Activated CD4-positive, alpha-beta T cell treated with anti-CD3 and anti-CD28 coated beads, Interleukin-2, amount 50 U/mL, for 48 hours (primary cell): ENCODE measurements at places on chromosomes 7 and 10.

DNA sequence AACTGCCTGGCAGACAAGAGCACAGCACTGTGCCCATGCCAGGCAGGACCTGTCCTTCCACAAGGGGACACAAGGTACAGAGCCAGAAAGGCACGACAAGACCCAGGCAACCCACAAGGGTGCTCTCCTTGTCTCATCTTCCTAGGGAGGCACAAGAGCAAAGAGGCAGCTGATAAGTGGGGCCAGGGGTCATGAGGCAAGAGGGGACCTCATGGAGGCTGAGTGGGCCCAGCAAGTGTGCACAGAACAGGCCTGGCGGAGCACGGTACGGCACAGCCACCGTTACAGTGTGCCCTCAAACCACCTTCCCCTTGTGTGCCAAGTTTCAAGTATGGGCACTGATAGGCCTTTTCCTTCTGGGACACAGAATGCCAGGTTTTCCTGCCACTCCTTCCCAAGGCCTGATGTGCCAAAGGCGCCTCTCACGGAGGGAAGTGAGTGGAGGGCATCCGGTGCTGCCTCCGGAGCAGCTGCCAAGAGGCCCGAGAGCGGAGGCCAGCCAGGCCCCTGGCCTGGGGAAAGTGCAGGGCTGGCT lies 75.6 kb downstream of the FAM53B start:
- no peak for DNase-seq

DNA sequence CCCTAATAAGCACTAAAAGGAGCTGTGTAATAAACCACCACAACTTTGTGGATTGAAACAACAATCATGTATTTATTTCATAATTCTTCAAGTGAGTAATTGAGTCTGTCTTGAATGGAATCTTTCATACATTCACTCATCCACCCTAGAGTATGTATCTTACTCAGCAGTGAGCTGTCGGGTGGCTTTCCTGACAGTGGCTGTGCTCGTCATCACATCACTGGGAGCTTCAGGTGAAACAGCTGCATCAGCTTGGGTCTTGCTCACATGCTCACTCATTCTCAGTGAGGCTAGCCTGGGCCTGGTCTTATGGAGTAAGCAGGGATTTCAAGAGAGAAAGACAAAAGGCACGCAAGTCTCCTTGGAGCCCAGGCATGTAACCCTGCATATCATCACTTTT lies 271.4 kb downstream of the POM121L12 start:
- no peak for DNase-seq

DNA sequence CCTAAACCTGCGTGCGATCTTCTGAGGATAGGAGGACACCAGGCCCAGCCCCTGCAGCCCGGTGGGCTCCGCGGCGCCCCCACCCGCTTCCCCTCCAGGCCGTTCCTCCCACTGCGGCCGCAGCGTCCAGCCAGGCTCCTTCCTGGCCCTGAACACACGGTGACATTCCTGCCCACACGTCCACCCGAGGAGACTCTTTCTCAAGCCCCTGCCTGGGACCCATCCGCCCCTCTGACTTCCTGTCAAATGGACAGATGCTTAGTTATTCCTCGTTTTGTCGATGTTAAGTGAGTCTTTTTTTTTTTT lies 32.4 kb upstream of the RNF32 start:
- DNase-seq = no peak

DNA sequence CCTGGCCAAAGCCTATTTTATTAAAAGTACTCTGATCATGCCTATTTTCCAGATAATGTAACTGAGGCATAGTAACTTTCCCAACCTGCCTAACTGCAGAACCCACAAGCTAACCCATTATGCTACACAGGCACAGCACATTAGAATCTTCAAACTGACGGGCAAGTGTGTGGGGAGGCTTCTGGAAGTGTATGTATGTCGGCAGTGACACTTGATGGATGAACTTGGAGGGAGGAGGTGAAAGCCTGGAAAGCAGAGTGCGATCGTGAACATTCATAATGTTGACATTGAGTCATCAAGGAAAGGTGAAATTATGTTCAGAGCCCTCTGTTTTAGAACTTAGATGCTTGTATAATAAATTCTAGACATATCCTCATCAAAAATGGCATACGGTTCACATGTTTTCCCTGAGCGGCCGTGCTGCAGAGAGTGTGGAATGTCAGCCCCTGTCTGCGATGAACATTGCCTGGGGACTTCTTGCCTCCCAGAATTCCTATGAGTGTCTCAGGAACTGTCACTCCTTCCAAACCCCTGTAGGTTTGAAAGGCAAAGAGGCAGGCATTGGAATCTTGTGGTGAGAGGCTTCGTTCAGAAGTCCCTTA lies 102.4 kb downstream of the SLIT1 start:
- DNase-seq = no peak

- DNase-seq = no peak
Measured at GRCh38 chr10:70954381-70955176, 66.2 kb upstream of the PCBD1 start.

GRCh38 chr10:124961248-124961570 lies 19.3 kb downstream of the ZRANB1 start:
- DNase-seq = no peak

- no peak for DNase-seq
Measured at GRCh38 chr7:101165958-101166647, 734 bp upstream of the VGF start.

DNA sequence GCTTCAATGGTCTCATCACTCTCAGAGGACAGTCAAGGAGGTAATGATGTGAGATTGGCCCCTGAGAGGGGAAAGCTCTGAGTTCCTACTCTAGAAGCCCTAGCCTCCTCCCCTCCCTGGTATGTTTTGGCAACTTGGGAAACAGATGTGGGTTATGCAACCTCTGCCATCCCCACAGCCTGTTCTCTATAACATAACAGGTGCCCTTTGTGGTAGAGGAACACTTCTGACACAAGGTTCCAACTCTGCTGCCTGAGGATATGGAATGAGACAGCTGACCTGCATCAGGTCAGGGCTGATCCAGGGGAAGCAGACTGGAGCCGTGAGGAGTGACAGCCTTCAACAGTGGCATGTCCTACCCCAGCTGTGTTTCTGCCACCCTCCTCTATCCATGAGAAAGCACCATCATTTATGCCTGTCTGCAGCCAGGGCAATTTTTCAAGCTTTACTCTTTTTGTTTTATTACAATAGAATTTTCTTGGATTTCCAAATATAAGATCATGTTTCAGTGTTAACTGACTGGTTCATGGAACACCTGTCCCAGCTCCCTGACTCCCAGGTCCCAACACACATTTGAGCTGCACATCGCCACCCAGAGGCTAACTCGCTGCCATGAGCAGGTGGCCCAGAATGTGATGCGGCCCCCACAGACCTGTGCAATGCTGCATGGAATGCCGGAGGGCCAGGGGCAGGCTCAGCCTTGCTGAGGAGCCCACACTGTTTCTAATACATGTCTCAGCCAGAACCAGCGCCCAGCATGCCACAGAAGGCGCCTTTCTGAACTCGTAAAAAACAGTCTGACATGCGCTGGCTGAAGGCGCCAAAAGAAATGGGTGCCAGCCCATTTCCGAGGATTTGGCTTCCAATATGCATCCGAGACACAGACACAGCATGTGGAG lies 124.8 kb upstream of the CHST15 start:
- DNase-seq = no peak

- no peak for DNase-seq
Measured at GRCh38 chr7:118202061-118202460, 18.1 kb downstream of the LSM8 start.

GRCh38 chr10:2469802-2470201 lies 597.5 kb upstream of the PFKP start:
- no peak for DNase-seq

DNA sequence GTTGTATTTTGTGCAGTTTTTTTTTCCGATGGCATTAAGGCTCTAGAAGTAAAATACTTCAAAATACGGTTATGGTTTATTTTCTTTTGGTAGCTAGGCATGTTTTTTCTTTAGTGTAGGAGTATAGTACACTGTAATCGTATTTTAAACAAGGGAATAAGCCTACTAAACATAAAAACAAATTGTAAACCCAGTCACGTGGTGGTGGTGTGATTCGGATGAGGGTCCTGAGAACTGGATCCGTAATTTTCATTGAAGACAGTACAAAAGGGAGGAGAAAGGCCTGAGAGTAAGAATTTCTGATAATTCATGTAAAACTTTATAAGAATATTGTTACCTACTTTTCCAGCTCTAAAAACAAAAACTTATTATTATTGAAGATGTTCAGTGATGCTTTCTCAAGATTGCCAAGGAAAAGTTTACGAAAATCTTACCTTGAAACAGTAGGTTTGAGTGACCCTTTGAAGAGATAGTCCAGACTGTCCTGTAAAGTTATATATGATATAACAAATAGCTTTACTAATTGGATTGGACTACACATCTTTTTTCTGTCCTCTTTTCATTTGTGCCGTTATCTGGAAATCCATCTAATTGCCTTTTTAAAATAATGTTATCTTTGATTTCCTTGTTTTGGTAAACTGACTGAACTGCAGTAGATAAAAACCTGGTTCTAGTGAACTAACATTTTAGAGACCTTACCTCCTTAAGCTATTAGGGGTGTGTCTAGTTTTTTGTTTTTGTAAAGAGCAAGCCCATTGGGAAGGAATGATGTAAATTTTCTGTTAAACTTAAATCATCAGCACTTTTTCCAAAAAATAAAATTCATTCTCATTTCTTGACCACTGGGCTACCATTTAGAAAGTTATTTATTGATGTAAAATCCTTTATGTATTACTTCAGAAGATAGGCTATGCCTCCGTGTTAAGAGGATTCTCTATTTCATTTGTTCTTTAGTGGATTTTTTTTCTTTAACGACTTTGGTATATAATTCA lies 1.0 kb upstream of the PBLD start:
- no peak for DNase-seq

DNA sequence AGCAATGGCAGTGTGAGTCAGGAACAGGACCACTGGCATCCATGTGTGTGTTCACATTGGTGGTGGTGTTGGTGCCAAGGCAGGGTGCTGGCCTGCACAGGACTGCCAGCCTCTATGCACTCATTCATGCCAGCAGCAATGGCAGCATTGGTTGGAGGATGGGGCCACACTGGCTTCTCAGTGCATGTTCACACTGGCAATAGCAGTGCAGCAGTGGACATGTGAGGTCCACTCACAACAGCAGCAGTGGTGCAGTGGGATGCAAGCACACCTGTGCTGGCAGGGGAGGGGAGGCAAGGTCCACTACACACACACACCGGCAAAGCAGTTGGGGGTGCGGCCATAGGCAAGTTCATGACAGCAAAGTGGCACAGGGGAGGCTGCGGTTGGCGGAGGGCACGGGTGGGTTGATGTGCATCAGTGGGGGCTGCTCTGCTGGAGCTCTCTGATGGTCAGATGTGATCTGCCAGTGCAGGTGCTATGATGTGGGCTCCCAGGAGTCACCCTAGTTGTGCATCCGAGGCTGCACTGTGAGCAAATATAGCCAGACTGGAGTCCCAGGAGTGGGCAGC lies 57.8 kb upstream of the TNKS2 start:
- no peak for DNase-seq

GRCh38 chr7:24366876-24367275 lies 82.9 kb downstream of the NPY start:
- DNase-seq = no peak

GRCh38 chr10:13613519-13613918 lies 26.8 kb downstream of the PRPF18 start:
- no peak for DNase-seq

DNA sequence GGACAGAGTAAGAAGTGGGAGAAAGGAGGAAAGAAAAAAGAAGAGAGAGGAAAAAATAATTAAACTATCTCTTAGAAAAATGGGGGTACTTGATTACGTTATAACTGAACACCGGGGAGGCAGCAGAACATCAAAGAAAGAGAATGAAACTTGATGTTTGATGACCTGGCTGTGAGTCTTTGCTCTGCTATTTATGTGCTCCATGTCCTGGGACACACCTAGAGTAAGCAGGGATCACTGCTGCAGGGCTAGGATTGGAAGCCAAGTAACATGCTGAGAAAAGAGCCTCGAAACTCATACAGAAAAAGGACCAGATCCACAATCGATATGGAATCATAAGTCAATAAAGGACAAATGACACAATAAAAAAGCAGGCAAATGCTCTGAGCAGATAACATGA lies 56.7 kb upstream of the COL13A1 start:
- DNase-seq = no peak

- DNase-seq = no peak
Measured at GRCh38 chr10:92785118-92785517, 63.2 kb upstream of the EXOC6 start.

DNA sequence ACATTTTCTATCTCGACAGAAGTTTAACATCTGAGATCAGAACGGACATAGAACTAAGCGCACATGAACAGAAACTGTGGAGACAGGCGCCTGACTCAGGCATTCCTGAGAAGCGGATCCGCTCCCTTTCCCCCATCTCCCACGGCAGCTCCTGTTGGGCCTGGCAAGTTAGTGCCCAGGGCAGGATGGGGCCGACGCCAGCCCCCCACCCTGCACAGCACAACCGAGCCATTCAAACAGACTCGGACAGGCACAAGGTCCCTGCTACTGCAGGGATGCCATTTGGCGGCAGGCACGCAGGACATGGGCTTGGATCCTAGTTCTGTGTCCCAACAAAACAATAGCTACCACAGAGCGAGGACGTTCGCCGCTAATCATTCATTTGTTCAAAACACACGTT lies 271.8 kb downstream of the USP6NL start:
- no peak for DNase-seq

DNA sequence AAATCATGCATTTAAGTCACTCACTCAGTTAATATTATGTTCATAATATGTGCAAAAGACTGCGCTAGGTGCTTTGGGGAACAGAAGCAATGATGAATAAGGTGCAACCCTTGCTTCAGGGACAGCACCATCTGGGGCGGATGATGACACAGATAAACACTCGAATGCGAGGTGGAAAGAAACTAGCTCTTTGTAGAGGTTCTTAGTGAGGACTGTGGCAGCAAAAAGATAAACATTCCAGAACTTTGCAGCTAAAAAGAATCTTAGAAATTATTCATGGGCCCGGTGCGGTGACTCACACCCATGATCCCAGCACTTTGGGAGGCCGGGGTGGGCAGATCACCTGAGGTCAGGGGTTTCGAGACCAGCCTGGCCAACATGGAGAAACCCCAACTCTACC lies 29.8 kb upstream of the CHST15 start:
- no peak for DNase-seq

- no peak for DNase-seq
Measured at GRCh38 chr10:75197066-75197465, 13.5 kb upstream of the VDAC2 start.

DNA sequence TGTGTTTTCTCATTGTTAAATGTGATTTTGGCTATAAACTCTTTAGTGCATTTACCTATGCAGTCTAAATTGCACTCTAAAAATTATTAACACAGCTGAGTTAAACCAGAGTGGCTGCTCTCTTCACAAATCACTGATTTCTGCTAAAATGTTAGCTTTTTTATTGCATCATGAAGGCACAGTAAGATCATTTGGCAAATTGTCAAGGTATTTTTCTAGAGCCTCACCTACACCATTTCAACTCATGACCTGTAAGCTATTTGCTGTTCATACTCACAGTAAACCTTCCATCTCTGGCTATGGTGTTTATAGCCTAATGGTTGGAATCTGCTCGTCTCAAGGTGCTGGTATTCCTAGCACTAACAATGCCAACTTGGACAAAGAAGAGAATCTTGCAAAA lies 25.7 kb downstream of the NDUFB2 start:
- no peak for DNase-seq

GRCh38 chr7:134787064-134787463 lies 7.6 kb downstream of the CALD1 start:
- no peak for DNase-seq
